ENCODE measurements at places on chromosomes 5 and 9.

DNA sequence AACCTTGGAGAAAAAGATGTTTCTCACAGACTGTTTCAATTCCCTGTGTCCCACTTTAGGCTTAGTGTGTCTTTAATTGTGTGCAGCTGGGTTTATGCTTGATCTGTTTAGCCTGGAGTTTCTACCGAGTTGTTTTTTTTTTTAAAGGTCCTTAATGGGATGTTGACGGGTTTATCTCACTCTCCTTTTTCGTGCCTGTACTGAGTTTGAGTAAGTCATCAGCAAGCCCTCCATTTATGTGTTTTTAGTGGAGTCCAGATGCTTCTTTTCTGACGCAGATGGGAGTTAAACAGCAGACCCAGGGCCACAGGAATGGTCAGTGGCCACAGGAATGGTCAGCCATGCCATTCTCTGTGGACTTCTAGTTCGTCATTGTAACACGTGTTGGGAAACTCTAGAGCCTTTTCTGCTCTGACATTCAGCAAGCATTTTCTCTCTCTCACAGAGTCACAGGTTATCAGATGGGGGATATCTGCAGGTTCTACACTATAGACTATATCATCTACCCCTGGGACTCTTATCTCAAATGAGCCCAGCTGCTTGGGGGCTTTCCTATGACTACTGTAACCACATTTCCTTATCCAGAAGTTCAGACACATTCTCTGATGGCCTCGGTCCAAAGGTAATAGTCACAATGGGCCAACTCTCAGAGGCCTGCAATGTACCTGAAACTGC lies 190.5 kb downstream of the TTLL11 start:
- DNase-seq = no peak

DNA sequence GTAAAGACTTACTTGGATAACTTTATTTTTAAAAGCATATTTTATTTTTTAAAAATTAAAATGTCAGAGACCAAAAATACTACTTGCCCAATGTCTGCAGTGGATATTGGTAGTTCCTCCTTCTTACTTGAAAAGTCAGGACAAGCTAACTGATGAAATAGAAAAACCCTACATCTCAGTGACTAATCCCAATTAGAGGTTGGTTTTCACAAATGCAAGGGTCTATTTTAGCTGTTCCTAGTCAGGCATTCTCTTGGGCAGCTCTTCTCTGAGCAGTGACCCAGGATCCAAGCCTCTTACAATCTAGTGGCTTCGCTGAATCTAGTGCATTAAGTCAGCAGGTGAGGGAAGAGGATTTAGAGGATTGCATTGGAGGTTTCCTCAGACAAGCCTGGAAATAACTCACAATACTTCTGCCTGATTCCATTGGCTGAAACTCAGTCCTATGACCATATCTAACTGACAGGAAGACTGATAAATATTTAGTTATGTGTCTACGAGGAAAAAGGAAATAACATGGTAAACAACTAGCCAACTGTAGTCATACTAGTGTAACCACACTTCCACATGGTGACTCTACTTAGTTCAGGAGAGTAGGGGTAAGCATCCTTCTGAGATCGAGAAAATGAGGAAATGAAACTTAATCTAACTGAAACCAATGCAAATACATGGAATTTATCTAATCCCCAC lies 34.2 kb upstream of the MIER3 start:
- no peak for DNase-seq

GRCh38 chr5:74340476-74340875 lies 300.1 kb downstream of the ENC1 start:
- no peak for DNase-seq

GRCh38 chr5:89712134-89712700 lies 697.3 kb downstream of the CETN3 start:
- DNase-seq = no peak

- DNase-seq = no peak
Observed at GRCh38 chr5:107011605-107012004, 659.1 kb downstream of the EFNA5 start.

- no peak for DNase-seq
Observed at GRCh38 chr5:164593982-164594381, 1088.6 kb downstream of the MAT2B start.
